ENCODE measurements at places on chromosomes 2 and 18.

DNA sequence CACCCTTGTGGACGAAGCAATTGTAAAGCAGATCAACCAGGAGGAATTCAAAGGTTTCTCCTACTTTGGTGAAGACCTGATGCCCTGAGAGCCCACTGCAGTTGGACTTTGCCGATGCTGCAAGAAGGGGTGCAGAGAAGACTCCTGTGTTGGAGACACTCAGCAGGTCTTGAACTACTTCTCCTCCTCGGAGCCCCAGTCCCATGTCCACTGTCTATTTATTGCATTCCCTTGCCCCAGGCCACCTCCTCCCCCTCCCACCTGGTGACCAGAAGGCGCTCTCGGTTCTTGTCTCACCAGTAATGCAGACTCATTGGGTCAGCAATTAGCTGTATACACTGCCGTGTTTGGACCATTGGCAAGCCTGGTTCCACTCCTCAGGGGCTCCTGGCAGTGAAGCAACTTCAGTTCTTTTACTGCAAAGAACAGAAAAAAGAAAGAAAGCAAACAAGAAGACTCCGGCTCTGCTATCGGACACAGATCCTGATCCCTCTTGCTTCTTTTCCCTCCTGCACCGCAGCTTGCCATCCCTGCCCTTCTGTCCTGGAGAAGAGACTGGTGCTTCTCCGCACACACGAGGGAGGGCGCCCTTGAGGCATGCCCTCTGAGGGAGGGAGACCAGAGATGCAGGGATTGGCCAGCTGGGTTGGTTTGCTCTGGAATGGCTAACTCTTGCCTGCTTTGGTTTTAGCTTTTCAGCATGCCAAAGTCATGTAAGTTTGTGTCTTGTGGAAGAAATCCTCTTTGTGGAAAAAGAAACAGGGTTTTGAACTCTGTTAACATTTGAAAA, 112.2 kb upstream of the EPAS1 start:
- DNase-seq: no peak

- no peak for DNase-seq
Measured at GRCh38 chr2:19744456-19745199, 157.2 kb downstream of the TTC32 start.

- peak; percentile 30 for DNase-seq
Measured at GRCh38 chr2:143742581-143742980, 613.4 kb downstream of the ARHGAP15 start.

- no peak for DNase-seq
Measured at GRCh38 chr2:166518634-166519390, 24.8 kb upstream of the SCN7A start.

DNA sequence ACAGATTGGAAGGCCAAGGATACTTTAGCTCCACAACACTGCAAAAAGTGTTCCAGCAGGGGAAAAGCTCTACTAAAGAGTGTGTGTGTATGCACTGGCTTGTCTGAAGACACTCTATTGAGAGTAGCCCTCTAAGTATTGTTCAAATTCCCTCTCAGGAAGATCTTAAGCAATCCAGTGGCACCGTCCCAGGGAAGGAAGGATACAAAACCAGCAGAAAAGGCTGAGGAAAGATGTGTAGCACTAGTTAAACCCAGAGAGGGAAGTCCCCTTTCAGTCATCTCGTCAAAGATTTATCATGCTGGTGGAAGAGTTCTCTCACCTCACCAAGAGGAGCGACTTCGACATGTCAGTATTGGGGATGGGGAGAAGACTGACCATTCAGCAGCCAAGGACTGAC, 50.5 kb downstream of the DHRS9 start:
- DNase-seq: peak; percentile 17

- no peak for DNase-seq
Measured at GRCh38 chr2:135845997-135846396, 9.0 kb upstream of the LCT start.

- no peak for DNase-seq
Measured at GRCh38 chr18:12449051-12449785, 41.5 kb downstream of the PRELID3A start.

DNA sequence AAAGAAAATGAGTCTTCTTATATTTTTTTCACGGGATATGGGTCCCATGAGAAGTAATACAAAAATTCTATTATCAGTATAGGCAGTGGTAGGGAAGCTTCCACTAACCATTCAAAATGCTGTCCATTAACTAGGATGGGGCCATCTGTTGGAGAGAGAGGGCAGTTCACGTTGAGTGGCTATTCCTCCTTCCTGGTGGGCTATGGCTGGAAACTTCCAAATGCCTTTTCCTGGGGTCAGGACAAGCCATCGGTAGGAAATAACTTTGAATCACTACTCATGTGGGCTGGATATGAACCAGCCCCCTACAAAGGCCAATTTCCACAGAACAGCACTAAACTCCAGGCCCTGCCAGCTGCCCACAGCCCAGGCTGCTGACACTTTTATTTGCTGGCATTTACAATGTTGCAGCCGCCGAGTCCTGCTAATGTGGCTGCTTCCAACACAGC, 156.1 kb upstream of the HNRNPA3 start:
- no peak for DNase-seq
